GM23248 (cell line): ENCODE measurements at places on chromosomes 7 and 10.

DNA sequence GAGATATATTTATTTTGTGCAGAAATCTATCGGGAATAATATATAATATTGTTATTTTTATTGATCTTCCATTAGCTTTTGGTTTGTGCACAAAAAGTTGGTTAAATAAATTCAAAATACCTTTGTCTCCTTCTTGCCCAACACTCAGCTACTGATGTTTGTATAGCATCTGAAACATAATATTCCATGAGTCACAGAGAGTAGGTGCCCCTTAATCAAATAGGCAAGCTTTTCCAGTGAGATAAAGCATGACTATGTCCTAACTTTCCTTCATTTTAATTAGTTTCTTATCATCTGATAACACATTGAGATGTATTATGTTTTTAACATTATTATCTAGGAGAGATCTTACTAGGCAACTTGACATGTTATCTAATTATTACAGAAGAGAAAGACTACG is 432.2 kb downstream of the KIF20B start:
- DNase-seq, result no peak

DNA sequence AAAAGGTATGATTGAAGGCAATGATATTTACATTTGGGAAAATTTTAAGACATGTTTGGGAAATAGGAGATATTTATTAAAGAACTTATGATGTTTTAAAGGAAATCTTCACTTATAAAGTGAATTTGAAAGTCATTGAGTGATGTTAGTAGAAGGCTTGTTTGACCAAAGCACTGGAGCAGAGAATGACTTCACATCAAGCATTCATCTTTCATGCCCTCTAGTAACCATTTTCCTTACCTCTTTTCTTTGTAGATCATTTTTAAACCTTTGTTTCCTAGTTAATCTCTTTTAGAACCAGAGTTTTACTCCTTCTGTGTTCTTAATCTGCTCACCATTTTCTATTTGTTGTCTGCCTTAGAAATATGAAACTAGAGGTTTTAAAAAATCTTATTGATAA is 111.3 kb upstream of the FOXP2 start:
- no peak for DNase-seq

DNA sequence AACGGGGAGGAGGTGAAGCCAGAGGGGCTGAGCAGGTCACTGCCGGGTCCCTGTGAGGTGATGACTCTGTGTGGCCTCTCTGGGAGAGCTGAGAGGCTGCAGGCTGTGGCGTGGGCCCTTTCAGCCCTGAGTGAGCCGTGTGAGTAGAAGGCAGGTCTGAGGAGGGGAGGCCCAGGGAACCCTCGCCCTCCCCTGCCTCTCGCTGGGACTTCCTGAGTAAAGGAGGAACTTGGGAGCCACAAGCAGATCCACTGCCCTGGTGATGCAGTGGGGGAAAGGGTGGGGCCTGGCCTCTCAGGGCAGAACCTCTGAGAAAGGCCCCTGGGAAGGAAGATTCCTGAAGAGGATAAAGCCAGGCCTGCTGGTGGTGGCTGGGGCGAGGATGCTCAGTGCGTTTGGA is 22.8 kb downstream of the EEPD1 start:
- DNase-seq, result no peak

- DNase-seq, result no peak
These were observed 3.1 kb downstream of the PTEN start for GRCh38 chr10:87866412-87866974.

GRCh38 chr7:134444198-134444960 is 14.5 kb downstream of the AKR1B1 start:
- no peak for DNase-seq

GRCh38 chr10:9878383-9878782 is 1139.3 kb upstream of the CELF2 start:
- DNase-seq, result no peak

GRCh38 chr7:26052706-26053105 is 99.3 kb upstream of the NFE2L3 start:
- DNase-seq, result peak; percentile 24

DNA sequence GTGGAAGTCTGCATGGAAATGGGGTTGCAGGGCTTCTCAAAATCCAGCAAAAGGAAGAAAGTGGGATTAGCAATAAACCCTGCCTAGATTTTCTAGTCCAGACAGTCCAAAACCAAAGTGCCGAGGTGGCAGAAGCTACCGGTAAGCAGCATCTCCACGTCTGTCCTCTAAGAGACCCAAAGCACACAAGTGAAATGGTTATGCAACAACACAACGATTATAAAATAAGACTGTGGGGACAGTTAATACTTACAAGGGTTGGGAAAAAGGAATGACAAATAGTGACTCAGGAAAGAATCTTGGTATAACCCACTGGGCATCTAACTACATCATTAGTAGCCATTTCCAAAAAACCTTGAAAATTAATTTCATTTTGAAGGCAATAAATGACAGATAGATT is 24.7 kb downstream of the CREB3L2 start:
- DNase-seq, result peak; percentile 76

GRCh38 chr10:63491588-63492316 is 26.0 kb upstream of the JMJD1C start:
- DNase-seq, result peak; percentile 88

GRCh38 chr7:36657036-36657660 is 67.1 kb downstream of the AOAH start:
- no peak for DNase-seq

DNA sequence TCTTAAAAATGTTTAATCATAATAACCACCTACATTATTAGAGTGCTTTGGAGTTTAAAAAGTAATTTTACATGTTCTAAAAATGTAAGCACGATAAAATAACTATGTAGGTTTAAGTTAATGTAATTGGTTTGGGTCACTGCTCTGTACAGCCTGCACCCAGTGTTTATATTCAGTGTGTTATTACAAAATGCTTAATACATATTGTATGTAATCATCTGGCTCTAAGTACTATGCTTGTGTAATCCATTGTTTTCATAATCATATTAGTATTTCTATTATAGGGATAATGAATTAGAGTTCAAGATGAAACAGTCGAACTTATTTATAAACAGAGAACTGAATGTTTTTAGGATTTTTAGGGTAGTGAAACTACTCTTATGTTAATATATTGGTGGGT is 13.1 kb downstream of the RPA3 start:
- DNase-seq, result no peak

GRCh38 chr7:41134300-41135255 is 568.3 kb downstream of the INHBA start:
- peak; percentile 49 for DNase-seq

- DNase-seq, result peak; percentile 68
These were observed 396.7 kb upstream of the SORCS1 start for GRCh38 chr10:107561136-107561650.

DNA sequence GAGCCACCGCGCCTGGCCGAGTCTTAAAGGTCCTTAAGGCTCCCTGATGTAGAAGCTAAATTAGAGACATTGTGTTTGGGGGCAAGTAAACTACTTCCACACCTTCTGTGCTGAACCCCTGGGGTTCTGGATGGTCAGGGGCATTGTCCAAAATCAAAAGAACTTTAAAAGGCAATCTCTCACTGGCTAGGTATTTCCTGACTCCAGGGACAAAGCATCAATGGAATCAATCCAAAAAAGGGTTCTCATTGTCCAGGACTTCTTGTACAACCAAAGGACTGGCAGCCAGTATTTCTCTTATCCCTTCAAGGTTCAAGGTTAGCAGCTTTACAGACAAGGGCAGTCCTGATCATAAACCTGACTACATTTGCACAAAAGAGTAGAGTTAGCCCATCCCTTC is 24.0 kb downstream of the SRPK2 start:
- DNase-seq, result peak; percentile 30

GRCh38 chr7:91323626-91324158 is 59.5 kb downstream of the FZD1 start:
- no peak for DNase-seq

- peak; percentile 99 for DNase-seq
These were observed 4.0 kb upstream of the IGF2BP3 start for GRCh38 chr7:23474094-23474828.

GRCh38 chr10:16776896-16777295 is 40.3 kb downstream of the RSU1 start:
- DNase-seq, result peak; percentile 11

- no peak for DNase-seq
These were observed 27.1 kb downstream of the SYPL1 start for GRCh38 chr7:106085015-106085414.

- no peak for DNase-seq
These were observed 125.3 kb downstream of the ATXN7L1 start for GRCh38 chr7:105751054-105751453.

GRCh38 chr10:352476-353235 is 217.4 kb downstream of the ZMYND11 start:
- no peak for DNase-seq

GRCh38 chr7:66181329-66181728 is 23.8 kb upstream of the TPST1 start:
- DNase-seq, result no peak

GRCh38 chr10:44886966-44887365 is 24.2 kb upstream of the TMEM72 start:
- no peak for DNase-seq

GRCh38 chr7:156031679-156032478 is 219.6 kb upstream of the SHH start:
- no peak for DNase-seq

DNA sequence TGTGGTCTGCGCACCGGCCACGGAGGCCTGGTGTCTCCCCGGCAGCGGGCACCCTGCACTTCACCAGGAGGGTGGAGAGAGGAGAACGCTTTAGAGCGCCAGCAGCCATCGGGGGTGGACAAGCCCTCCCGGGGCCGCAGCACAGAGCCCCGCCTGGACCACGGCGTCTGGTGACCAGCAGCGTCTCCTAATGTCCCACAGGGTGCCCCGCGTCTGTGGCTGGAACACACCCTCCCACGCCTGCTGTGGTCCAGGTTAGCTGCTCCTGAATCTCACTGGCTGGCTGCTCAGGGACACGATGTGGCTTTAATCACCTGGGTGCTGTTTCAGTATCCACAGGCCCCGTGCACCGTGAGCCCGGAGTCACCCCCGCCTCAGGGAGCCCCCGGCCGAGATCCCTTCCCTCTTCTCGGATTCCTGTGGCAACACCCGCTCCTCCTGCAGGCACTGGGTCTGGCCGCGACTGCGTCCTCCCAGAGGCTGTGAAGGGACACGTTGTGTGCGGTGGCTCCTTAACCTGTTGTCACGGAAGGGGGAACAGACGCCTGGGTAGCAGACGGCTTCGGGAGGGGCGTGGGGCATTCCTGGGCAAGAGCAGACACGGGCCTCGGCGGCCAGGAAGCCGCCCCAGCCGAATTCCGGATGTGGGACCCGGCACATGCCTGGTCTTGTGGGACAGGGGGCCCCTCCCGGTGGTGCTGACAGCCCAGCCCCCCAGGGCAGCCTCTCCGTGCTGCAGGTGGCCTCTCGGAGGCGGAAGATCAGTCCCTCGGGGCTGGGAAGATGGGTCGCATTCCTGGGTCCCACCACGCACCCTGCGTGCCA is 78.9 kb downstream of the FOXL3 start:
- DNase-seq, result no peak

- DNase-seq, result no peak
These were observed 90.8 kb downstream of the ZMYND11 start for GRCh38 chr10:226018-226417.

GRCh38 chr7:138867744-138868143 is 69.7 kb upstream of the ATP6V0A4 start:
- DNase-seq, result no peak

DNA sequence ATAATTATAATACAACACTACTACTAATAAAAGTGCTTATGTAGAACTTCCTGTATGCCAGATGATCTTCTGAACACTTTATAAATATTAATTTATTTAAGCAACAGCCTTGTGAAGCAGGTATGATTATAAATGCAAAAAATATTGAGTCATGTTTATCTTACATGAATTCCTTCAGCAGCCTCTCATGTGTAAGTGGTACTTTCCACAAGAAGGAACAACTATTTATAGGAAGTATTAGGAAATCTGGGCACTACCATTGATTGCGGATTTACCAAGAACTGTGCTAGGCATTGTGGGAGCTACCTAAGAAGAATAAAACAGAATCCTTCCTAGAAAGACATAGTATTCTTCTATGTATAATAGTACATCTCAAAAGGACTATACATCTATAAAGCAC is 10.7 kb upstream of the STEAP4 start:
- no peak for DNase-seq

DNA sequence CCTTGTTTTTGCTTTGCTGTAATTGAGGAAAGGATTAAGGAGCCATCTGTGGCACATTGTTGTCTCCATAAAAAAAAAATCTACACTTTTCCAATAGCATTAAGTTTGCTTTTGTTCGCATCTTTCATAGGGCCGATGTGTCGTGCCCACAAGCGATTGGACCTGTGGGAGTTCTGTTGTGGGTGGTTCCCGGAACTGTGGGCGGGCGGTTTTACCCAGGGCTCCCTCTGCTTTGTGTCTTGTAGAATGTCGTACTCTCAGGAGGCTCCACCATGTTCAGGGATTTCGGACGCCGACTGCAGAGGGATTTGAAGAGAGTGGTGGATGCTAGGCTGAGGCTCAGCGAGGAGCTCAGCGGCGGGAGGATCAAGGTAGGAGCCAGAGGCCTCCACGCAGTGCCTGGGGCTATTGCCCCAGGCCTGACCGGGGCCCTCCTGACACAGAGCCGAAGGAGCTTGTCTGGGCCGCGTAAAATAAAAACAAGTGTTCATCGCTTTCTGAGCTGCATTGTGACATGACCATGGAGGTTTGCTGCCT is 92.4 kb downstream of the ACTR3B start:
- no peak for DNase-seq

DNA sequence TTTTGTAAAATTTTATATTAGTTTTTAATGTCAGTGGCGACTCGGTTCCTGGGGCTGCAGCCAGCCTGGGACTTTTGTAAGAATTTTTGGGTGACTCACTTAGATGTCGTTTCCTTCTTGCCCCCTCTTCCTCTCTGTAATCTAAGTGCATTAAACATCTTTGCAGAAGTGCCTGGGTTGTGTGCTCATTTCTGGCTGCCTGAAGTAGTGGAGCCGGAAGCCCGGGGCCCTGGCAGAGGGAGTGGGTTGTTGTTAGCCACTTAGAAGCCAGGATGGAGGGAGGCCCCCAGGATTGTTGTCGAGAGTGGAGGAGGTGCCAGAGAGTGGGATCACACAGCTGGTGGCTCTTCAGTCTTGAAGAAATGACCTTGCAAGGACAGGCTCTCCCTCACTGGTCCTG is 11.0 kb upstream of the TRIM8 start:
- DNase-seq, result peak; percentile 77

- no peak for DNase-seq
These were observed 16.2 kb downstream of the FGFBP3 start for GRCh38 chr10:91893051-91893450.

GRCh38 chr10:121647401-121647800 is 49.2 kb upstream of the FGFR2 start:
- no peak for DNase-seq

GRCh38 chr10:110421512-110422138 is 76.1 kb upstream of the DUSP5 start:
- no peak for DNase-seq

DNA sequence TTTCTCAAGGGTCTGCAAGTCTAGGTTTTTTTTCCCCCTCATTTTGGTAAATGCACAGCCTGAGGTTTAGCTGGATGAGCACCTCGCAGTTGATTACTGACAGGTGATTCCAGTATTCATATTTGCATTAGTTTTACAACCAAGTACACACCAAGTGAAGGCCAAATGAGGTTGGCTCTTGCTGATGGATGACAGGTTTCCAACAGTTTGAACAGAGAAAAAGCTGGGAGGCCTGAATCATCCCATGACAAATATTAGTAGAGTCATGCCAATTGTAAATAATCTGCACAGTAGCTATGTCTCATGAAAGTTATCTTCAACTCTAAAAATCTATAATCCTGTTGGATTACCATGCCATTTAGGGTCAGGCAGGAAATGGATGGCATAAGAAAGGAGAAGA is 399.8 kb downstream of the HTR7 start:
- DNase-seq, result no peak

- no peak for DNase-seq
These were observed 10.9 kb downstream of the GPR141 start for GRCh38 chr7:37694208-37695094.

GRCh38 chr10:44335330-44336021 is 49.4 kb downstream of the CXCL12 start:
- DNase-seq, result no peak
